ENCODE measurements at places on chromosomes 1 and 21. TPM values are rescaled to one million over a fixed set of nuclear protein-coding genes. Genes with fewer than 3 reads are reported as not detected.

NUDT4B gene
- 21.5 TPM for total RNA-seq

SLC25A24 gene
- 47.9 TPM for total RNA-seq

LIN28A gene
- 1,384 TPM for total RNA-seq

FMN2 gene
- total RNA-seq = 1.7 TPM

TIMM17A gene
- 34.5 TPM for total RNA-seq

LAD1 gene
- 0.34 TPM for total RNA-seq

GPN2 gene
- total RNA-seq = 10.9 TPM

- H3K4me3 ChIP-seq = no peak overlapping the region
- no peak overlapping the region for H3K27ac ChIP-seq
- H3K27me3 ChIP-seq = no peaks in the 10 kb centered on the region
- H3K4me1 ChIP-seq = peaks cover 6% of the 10 kb centered on the region
- no peak for DNase-seq
Measured at GRCh38 chr21:41932191-41932575, 21.6 kb downstream of the C2CD2 start.

GRCh38 chr1:169321539-169321938, 46.1 kb downstream of the NME7 start:
- DNase-seq = no peak
- no peaks in the 10 kb centered on the region for H3K27me3 ChIP-seq
- H3K4me3 ChIP-seq = no peak overlapping the region

GRCh38 chr21:43467785-43468184, 40.9 kb upstream of the SIK1 start:
- no peak overlapping the region for H3K27ac ChIP-seq
- H3K27me3 ChIP-seq = no peaks in the 10 kb centered on the region
- no peak for DNase-seq
- H3K4me3 ChIP-seq = no peak overlapping the region
- no peaks in the 10 kb centered on the region for H3K36me3 ChIP-seq
- no peaks in the 10 kb centered on the region for H3K4me1 ChIP-seq

- H3K27ac ChIP-seq = no peak overlapping the region
- no peaks in the 10 kb centered on the region for H3K4me1 ChIP-seq
- no peak overlapping the region for H3K4me3 ChIP-seq
- no peaks in the 10 kb centered on the region for H3K27me3 ChIP-seq
- no peaks in the 10 kb centered on the region for H3K36me3 ChIP-seq
Measured at GRCh38 chr21:31957631-31958030, 84.8 kb downstream of the HUNK start.

GRCh38 chr1:230899841-230900251, 31.5 kb upstream of the C1orf198 start:
- H3K4me1 ChIP-seq = no peaks in the 10 kb centered on the region
- H3K4me3 ChIP-seq = no peak overlapping the region
- H3K27ac ChIP-seq = no peak overlapping the region
- no peaks in the 10 kb centered on the region for H3K36me3 ChIP-seq
- H3K27me3 ChIP-seq = no peaks in the 10 kb centered on the region

- H3K36me3 ChIP-seq = peaks cover 3% of the 10 kb centered on the region
- H3K4me3 ChIP-seq = no peak overlapping the region
- DNase-seq = no peak
- no peaks in the 10 kb centered on the region for H3K27me3 ChIP-seq
- H3K4me1 ChIP-seq = no peaks in the 10 kb centered on the region
Measured at GRCh38 chr1:226370144-226370923, 37.6 kb downstream of the PARP1 start.

GRCh38 chr21:39952265-39952664, 85.0 kb downstream of the PCP4 start:
- H3K36me3 ChIP-seq = no peaks in the 10 kb centered on the region
- peaks cover 18% of the 10 kb centered on the region for H3K27me3 ChIP-seq
- peak overlapping the region; percentile 53 for H3K27ac ChIP-seq

DNA sequence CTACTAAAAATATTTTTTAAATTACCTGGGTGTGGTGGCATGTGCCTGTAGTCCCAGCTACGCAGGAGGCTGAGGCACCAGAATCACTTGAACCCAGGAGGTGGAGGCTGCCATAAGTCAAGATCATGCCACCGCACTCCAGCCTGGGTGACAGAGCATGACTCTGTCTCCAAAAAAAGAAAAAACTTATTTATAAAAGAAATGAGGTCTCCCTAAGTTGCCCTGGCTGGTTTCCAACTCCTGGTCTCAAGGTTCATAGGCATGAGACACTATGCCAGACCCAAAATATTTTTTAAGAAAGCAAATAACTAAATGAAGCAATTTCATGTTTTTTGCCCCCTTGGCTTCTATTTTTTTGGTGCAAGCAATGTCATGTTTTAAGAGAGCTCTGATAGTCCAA, 32.9 kb downstream of the EIF4G3 start:
- no peaks in the 10 kb centered on the region for H3K4me1 ChIP-seq
- H3K4me3 ChIP-seq = no peak overlapping the region
- no peak for DNase-seq
- H3K36me3 ChIP-seq = peaks cover 10% of the 10 kb centered on the region
- H3K27me3 ChIP-seq = no peaks in the 10 kb centered on the region
